Ovary (tissue), 10 donors: ENCODE measurements at places on chromosomes 2 and 18.

DNA sequence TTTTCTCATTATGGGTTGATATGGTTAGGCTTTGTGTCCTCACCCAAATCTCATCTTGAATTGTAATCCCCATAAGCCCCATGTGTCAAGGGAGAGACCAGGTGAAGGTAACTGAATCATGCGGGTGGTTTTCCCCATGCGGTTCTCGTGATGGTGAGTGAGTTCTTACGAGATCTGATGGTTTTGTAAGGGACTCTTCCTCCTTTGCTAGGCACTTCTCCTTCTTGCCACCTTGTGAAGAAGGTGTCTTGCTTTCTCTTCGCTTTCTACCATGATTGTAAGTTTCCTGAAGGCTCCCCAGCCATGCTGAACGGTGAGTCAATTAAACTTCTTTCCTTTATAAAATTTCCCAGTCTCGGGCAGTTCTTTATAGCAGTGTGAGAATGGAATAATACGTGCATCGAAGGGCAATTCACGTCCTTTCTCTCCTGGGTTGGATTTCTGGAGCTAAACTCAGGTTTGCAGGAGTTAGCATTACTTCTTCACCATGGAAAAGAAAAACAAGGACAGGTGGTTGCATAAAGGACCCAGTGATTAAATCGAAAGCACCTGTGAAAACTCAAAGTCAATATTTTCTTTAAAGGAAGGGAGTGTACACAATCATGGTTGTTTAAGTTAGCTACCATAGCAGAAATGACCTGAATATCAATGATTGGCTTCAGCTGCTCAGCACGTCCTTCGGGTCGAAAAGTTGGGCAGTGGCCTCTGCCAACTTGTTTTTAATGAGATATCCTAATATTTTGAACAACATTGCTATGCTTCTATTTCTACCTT lies 54.1 kb downstream of the CDC42EP3 start:
- no peak for DNase-seq

- DNase-seq = no peak
Observed at GRCh38 chr2:171956135-171956825, 34.0 kb downstream of the HAT1 start.

GRCh38 chr2:26521054-26521912 lies 43.4 kb upstream of the OTOF start:
- no peak for DNase-seq

DNA sequence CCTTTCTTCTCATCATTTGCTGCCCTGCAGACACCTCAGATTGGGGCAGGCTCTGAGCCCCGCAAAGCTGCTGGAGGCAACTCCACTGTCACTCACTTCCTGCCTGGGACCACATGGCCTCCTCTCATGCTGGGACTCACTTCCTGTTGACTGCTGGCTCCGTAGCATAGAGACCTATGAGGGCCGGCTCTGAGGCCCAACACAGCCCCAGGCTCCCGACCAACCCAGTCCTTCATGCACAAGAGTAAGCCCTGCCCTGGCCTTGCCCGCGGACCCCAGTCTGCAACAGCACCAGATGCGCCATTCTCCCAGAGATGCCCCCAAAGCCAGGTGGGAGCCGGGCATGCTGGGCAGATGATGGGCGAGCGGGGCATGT lies 55.7 kb downstream of the DNMT3A start:
- DNase-seq = no peak

DNA sequence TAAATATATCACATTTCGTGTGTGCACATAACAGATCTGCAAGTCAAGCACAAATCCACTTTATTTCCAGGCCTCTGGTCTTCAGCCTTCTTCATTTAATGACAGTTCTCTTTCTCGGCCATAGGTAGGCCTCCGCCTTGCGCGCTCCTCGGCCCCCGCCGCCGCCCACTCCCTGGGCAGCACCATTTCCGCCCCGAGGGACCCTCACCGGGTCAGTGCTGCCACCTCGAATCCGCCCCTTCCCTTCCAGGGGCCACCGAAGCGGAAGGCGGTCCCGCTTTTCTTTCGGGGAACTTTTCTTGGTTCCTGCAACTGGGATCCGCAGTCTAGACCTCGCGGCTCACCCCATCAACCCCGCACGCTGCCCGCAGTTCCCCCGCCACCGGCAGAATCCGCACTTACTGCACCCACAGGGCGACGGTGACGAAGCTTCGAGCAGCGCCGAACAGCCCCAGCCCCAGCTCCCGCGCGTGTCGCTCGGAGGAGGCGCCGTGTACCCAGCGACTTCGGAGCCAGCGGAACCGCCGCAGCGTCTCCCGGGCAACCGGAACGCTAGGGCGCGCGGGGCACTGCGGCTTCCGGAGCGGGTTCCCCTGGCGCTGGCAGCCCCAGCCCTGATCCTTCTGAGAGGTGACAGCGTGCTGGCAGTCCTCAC lies at the start of gene CDKL4:
Gene CDKL4, minus strand, starts transcription at position 502 of the 655 bp plus-strand sequence.
- DNase-seq = no peak

- DNase-seq = no peak
Observed at GRCh38 chr2:27847333-27847732, 42.9 kb downstream of the RBKS start.

DNA sequence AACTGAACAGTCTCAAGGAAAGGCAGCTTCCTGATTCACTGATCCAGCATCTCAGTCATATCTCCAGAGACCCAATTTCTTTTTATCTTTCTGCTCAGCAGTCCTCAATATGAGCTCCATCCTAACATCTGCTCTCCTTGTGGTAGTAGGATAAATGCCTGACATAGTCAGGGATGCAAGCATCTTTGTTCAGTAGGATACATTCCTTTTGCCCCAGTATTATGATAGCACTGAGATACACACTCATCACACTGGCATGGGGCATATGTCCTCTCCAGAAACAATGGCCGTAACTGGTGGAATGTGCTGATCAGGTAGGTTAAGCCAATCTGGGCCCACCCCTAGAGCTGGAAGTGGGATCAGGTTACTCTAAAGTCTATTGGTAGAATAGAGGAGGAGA lies 207.2 kb downstream of the ETAA1 start:
- DNase-seq = no peak

GRCh38 chr2:8115456-8115855 lies 566.4 kb upstream of the ID2 start:
- no peak for DNase-seq

- no peak for DNase-seq
Observed at GRCh38 chr18:55830544-55830943, 242.6 kb upstream of the TCF4 start.

DNA sequence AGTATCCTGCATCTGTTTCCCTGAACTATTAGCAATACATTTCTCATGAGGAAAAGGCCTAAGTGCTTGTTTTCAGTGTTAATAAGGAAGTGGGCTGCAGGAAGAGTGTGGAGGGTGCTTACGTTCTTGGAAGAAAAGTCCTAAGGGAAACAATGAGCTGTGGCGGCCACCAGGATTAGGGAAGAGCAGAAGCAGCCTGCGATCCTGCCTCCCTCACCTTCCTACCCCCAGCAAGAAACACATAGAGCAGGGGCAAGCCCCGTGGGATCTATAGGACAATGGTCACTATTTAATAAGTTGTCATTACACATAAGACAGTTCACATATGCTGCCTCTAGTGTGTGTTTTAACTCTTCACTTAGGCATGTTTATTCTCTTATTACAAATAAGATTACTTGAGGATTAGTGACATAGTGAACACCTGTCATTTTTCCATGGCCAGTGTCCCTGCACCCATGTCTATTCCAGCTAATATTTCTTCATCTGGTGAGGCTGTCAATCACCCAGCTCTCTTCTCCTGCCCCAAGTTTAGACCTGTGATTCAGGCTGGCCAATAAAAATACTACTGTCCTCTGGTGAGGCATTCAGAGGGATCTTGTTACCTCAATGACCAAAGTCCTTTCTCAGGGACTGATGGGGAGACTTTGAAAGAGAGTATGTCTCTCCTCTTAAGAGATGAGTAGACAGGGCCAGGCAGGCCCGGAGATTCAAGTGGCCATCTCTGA lies 510.9 kb upstream of the CELF4 start:
- no peak for DNase-seq

DNA sequence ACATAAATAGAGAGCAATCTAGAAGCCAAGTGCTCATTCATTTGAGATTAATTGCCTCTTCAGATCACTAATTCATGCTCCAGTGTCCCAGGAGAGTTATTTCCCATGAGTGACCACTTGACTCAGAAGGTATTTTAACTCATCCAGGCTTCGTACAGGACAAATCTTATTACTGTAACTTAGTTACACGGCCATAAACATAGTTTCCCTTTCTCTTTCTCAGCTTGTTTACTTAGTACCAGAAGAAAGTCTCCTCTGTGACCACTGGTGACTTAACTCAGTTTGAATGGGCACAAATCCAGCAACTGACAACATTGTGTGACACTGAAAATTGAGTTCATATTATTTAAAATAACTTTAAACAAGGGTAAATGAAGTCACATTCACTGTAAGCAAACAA lies 25.3 kb downstream of the MMADHC start:
- DNase-seq = no peak

DNA sequence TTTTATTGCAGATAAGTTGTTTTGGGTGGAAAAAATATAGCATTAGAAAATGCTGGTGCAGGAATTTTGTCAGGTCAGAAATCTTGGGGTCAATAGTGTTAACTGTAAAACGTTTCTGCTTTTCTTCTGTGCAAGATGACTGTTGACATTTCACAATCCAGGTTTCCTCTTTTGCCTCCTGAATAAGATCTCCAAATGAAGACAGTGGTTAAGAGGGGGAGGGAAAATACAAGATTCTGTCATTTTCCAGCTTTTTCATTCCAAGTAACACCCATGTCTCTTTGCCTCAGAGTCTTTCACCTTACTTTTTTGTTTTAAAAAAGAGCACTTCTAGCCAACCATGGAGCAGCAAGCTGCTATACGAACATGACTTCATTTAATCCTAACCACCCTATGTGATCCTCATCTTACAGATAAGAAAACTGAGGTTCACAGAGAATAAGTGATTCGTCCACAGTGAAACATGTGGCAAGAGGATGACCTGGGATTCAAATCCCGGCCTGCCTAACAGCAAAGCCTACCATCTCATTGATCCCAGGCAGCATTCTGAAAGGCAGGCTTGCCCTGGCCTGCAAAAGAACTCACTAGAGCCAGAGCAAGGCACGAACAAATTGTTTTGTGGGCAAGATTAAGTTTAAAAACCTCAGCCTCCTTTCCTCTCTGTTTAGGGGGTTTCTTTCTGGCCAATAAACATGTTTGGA lies 3.0 kb downstream of the PLEK start:
- DNase-seq = no peak

DNA sequence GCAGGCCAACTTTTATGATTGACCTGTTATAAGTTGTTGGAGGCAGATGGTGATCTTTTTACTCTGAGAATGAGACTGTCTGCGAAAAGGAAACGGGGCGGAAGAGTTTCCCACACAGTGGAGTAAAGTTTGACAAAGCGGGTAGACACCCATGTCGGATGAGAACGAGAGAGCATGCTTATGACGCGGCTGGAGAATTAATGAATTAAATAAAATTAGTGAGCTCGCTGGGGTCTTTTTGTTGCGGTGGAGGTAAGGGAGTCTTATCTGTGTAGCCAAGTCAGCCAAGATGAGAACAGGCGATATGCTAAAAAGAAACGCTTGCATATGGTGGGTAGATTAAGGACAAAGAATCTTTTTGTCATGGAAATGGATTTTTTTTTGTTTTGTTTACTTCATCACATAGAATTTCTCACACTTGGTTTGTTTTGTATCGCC lies 1.8 kb downstream of the SALL3 start:
- no peak for DNase-seq

- DNase-seq = no peak
Observed at GRCh38 chr18:48249854-48250253, 159.3 kb downstream of the ZBTB7C start.

- DNase-seq = no peak
Observed at GRCh38 chr2:41294331-41294730, 753.5 kb upstream of the PKDCC start.

DNA sequence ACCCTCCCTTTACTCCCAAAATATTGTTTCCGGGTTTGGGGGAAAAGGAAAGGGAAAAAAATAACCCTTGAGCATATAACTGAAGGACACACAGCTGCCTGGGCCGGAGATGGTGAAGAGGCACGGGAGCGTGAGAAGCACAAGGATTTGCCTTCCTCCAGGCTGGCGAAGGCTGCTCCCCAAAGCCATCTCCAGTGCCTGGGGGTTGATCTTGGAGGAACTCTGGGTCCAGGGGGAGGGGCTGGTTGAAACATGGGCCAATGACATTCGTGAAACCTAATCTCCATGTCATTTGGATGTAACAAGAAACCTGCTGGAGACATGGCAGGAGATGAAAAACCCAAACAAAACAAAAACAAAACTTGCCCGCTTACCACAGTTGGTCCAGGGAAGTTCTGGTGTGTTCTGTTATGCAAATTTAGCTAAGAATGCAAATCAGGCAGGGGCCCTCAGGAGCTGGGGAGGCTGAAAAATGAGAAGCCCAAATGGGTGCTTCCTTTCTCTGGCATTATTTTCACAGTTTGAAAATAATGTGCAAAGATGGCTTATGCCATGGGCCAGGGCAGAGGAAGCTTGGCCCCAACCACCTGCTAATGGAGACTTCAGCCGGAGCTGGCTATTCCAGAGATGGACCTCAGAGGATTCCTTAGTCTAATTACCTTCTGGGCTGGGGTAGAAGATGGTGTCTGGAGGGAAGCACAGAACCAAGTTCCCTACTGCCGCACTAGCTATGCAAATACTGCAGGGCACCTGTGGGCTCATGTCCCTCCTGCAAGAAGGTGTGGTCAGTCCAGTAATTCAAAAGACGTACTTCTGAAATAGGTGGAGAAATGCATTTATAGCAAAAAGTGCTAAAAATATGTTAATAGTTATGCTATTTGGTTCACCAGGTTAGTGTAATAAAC lies 180.9 kb downstream of the BCL2 start:
- no peak for DNase-seq

DNA sequence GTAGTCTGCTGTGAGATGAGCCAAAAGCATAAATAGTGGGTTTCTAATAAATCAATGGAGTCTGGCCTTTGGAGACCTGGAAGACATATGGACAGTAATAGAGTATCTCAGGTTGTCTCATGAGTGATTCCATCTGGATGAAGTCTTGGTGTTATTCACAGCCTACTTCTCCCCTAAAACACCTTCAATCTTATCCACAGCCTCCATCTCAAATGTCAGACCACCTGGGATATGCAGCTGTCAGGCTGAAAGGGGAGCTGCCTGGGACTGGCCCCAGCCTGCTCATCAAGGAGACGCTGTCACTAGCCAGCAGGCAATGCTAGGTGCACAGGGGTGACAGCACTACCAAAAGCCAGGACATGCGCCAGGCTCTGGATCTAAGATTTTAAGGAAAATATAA lies 684.0 kb upstream of the ZEB2 start:
- no peak for DNase-seq

DNA sequence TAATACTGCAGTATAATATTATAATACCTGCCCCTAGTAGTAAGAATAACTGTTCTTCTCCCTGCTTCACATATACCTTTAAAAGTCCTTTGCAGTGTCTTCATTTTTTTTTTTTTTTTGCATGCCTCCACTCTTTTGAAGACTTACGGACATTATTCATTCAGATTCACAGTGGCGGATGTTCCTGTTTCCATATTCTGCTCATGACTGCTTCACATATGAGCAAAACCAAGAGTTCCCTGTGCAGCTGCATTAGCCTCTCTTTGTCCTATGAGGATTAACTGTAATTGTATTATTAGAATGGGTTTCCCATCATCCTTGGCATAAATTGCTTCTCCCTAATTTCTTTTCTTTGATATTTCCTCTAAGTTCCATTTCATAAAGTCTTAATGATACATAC lies 12.8 kb downstream of the IL18RAP start:
- no peak for DNase-seq
